ENCODE measurements at places on chromosomes 7 and 10.

- no peak for DNase-seq
Measured at GRCh38 chr10:90884431-90884830, 12.7 kb downstream of the RPP30 start.

- DNase-seq, result no peak
Measured at GRCh38 chr10:34526186-34526585, 288.9 kb downstream of the PARD3 start.

DNA sequence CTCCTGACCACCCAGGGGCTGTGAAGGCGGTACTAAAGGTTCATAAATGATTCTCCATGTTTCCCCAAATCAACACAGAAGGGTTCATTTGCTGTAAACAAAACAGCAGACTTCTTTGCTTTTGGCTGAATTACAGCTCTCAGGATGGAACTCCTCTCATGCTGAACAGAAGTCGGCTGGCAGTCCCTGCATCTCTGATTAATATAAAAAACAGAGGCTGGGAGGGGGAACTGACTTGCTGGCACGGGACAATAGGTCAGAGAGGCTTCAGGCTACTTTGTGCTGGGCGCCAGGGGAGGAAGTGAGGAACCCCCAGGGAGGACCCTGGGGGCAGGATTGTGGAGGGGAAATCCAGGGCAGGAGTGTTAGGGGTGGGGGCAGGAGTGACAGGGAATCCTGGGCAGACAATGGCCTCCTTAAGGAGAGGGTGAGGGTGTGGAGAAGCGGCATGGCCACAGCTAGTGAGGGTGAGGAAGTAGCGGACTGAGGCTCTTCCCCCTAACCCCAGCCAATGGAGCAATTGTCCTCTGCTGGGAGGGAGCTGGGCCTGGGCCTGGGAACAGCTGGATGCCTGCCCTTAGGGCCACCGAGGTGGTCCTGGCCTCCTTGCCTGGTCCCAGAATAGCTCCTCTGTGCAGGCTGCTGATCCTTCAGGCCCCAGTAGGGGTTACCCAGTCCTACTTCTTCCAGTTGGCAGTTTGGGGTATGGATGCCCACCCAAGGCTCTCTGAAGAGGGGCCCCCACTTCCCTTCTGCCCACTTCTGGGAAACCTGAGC lies 9.2 kb upstream of the SFRP5 start:
- DNase-seq, result no peak

DNA sequence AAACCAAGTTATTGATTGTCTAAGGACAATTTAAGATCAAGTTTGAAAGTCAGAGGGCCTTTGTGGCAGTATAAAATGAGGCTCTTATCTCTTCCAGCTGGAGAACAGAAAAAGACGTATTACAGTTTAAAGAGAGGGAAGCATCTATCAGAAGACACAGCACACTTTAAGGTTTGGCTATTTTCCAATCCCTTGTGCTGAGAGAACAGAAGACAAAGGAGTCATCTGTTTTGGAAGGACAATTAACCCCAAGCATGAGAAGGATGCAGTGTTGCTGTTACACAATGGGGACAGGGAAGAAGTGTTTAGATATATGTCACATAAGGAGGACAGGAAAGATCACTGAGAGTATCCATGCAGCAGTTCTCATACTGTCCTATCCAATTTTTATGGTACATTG lies 1224.2 kb upstream of the SORCS1 start:
- no peak for DNase-seq

- DNase-seq, result no peak
Measured at GRCh38 chr10:4016214-4016740, 231.3 kb upstream of the KLF6 start.

GRCh38 chr10:90977855-90978486 lies 57.1 kb upstream of the ANKRD1 start:
- no peak for DNase-seq

DNA sequence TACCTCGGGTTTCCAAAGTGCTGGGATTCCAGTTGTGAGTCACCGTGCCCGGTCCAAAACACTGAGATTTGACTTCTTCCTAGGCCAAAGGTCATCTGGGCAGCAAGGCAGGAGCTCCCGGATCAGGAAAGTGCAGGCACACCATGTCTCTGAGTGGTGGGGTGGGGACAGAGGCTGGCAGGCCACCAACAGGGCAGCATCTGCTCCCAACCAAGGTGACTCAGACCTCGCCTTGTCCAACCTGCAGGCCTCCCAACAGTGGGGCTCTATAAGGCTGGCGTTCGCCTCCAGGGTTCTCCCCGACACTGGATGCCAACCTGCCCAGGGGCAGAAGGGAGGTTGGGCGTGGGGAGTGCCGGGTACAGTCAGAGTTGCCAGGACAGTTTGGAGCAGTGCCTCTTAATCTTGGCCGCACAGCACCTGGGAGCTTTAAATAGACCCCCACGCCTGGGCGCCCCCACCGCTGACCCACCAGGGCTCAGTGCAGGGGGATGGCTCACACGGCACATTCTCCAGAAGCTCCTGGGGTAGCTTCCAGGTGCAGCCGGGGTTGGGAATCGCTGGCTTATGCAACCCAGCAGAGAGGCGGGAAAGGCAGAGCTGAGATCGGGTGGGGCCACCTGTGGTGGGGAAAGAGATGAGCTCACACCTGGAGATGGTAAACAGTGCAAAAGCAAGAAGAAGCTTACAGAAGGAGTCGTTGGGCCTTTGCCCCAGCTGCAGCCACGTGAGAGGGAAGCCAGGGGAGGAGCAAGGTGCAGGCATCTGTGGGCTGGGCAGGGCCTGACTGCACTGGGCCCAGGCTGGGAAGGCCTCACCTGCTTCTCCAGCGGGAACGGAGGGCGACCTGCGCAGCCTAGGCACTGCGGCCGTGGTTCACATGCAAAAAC lies 10.9 kb downstream of the CALML5 start:
- DNase-seq, result no peak

DNA sequence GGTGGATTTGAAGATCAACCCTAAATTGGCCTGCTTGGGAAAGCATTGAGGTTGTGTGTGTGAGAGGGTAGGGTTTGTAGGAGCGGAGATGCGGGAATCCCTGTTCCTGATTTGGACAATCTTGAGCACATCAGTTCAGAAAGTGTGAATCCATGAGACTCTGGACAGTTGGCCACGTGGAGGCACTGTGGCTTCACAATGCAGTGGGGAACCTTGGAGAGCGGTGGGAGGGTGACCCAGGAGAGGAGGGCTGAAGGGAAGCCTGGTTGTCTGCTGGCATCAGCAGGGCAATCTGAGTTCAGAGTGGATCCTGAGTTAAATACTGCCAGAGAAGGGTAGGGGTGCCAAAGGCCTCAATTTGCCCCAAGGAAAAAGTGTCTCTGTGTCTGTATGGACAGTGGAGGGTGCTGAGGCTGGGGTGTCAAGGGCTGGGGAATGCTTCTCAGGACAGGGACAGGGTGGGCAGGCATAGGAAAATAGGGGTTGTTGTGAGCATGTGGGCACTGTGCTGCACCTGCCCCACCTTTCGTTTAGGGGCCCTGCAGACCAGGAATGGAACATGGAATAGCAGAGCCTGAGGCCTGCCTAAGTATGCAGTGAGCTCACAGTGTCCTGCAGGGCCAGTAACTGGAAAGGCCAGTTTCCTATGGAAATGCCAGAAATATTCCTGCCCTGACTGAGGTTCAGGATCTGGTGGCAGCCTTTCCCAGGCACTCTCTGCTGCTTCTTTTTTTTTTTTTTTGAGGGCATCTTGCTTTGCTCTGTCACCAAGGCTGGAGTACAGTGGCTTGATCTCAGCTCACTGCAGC lies 162.9 kb upstream of the PRSS58 start:
- DNase-seq, result no peak

DNA sequence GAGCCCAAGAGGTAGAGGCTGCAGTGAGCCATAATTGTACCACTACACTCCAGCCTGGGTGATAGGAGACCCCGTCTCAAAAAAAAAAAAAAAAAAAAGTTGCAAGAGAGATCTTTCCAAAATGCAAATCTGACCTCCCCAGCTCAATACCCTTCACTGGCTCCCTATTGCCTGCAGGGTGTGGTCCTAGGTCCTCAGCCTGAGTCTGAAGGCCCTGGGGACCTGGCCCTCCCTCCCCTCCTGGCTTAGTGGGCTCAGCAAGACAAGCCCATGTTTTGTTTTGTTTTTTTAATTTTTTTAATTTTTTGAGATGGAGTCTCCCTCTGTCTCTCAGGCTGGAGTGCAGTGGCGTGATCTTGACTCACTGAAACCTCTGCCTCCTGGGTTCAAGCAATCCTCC lies 20.6 kb downstream of the SRRM3 start:
- no peak for DNase-seq

- DNase-seq, result no peak
Measured at GRCh38 chr7:18978108-18978495, 139.3 kb downstream of the TWIST1 start.

GRCh38 chr10:31098046-31098445 lies 66.4 kb upstream of the ZNF438 start:
- DNase-seq, result no peak

- no peak for DNase-seq
Measured at GRCh38 chr7:48139459-48139858, 31.8 kb upstream of the ABCA13 start.

DNA sequence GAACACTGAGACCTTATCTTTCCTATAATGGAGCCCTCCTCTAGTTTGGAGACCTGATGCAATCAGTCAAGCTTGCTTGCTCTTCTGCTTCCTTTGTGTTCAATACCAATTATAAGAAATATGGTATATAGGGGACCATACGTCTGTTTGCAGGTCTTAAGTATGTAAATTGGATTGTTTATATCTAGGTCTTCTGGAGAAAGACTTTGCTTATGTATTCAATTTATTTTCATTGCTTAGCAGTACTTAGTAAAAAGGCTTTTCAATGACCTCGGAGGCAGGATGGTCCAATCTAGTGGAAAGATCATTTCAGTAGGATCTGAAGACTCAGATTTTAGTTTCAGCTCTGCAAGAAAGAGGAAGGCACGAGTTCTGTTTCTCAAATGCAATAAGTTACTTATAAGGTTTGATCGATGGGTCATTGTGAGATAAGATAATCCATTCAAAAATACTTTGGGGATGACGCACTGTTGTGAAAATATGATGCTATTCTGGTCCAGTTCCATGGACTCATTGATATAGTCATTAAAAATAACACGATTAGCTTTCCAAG lies 571.6 kb downstream of the SH2D4B start:
- no peak for DNase-seq

- no peak for DNase-seq
Measured at GRCh38 chr7:157472311-157473050, 135.7 kb downstream of the DNAJB6 start.

- no peak for DNase-seq
Measured at GRCh38 chr7:148135116-148135515, 455.4 kb upstream of the C7orf33 start.

GRCh38 chr10:95181726-95182125 lies 12.3 kb upstream of the ACSM6 start:
- no peak for DNase-seq

DNA sequence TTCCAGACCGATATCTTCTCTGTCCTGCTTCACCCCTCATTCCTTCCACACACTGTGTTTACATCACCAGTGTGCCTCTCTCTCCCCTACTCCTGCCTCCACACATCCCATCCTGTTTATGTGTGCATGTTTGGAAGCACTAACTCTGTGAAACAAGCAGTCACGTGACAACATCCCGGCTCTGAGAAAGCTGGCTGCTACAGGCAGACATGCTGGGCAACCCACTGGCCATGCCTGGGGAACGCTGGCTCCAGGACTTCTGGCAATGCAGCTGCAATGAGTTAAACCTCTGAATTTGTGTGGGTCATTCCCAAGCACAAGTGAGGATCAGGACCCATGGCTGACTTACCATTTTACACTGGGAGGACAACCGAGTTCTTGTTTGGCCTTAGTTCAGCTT lies 74.0 kb downstream of the WNT2 start:
- DNase-seq, result no peak
